ENCODE measurements at places on chromosomes 7 and 10.
A peak's percentile ranks its signal among the peaks of the same experiment; 100 is the strongest.

GRCh38 chr10:52423369-52423768, 109.3 kb downstream of the DKK1 start:
- DNase-seq, result no peak

DNA sequence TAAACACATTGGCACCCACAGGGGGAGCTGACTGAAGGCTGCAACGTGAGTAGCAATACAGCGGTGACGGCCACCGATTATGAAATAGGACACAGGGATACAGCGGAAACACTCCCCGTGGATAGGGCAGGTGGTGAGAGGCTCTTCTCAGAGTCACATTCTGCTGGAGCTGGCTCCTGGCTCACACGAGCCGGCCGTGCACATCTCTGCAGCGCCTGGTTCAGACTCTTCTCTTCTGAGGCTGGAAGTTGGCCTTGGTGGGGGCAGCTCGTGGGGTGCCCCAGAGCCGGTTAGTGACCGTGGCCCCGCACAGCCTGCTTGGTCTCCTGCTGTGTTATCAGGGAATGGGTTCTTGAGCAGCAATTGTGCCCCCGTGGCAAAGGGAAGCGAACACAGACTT, 61.3 kb upstream of the EN2 start:
- no peak for DNase-seq

GRCh38 chr10:51663086-51663485, 36.3 kb downstream of the CSTF2T start:
- DNase-seq, result no peak

GRCh38 chr10:110568055-110568735, 700 bp downstream of the SMC3 start:
- peak; percentile 41 for DNase-seq

DNA sequence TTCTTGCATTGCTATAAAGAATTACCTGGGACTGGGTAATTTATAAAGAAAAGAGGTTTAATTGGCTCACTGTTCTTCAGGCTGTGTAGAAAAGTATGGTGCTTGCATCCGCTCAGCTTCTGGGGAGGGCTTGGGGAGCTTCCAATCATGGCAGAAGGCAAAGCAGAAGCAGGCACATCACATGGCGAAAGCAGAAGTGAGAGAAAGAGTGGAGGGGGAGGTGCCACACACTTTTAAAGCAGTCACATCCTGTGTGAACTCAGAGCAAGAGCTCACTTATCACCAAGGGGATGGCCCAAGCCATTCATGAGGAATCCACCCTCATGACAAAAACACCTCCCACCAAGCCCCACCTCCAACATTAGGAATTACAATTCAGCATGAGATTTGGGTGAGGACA, 303.5 kb downstream of the OTUD1 start:
- DNase-seq, result no peak

DNA sequence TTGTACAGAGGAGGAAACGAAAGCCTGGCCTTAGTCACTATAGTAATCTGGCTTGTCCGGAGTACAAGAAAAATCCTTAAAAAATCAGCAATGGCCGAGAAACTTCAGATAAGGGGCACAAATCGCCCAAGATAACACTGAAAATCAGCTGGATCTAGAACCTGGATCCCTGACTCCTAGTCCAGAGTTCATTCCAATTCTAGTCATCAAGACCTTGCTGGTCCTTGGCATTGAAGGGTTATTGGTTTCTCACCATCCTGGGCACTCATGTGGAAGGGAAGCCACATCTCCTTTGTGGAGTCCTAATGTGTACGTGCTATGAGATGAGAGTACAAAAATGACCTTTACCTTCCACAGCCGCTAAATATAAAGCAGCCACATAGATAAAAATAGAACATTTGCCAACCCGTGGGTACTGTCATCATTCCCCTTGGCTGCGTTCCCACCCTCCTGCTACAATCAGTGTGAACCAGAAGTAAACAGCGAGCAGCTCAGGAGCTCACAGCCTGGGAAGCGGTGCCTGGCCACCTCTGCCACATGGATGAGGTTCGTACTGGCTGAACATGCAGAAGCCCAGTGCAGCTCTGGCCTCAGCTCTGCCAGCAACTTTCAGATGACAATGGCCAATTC, 116.0 kb upstream of the PDLIM1 start:
- no peak for DNase-seq

DNA sequence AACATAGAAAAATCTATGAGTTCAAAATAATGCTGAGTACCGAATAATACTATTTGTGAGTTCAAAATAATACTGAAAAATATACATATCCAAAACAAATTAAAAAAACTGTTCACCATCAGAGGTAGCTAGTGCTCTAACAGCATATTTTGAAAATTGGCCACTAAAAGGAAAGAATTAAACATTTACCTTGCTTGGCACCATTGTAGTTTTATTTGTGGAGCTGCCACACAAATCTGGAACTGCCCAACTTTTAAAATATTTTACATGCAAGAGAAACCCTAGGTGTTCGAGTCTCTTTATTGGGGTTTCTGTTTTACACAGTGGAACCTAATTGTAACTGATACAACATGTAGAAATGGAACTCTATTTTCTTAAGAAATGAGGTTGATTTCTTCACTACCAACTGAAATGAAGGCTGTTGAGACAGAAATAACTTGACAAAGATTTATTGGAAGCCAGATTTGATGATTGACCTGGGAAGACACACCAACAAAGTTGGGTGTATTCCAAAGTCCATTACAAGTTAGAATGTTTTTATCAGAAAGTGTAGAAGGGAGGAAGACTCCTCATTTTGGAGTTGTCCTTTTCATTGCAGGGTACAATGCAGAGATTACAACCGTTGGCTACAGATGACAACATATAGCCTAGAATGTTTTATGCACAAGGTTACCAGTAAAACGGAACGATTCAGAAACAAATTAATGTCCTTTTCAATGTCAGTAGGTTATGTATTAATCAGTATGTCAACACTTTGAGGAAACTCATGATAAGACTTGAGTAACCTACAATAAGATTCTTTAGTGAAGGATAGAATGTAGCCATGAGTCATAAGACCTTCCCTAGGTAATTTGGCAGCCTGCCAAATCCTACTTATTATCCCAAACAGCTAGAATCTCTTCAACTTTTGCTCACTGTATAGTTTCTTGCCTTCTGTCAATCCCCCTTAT, 73.8 kb upstream of the PAPSS2 start:
- no peak for DNase-seq

DNA sequence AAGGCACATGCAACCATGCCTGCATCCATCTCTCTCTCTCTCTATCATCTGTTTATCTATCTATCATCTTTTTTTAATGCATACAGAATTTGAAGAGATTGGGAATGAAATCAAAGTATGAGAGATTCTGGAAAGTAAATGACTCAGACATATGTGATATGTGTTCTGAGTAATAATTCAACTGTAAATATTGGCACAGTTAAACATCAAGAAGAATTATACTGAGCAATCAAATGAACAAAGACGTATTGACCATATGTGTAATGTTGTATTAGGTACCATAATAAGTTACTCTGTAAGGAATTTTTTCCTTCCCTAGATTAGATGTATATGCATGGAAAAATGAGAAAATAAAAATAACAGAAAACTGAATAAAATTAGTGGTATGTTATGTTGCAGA, 108.3 kb downstream of the SUGCT start:
- no peak for DNase-seq

All from stimulated activated CD4-positive, alpha-beta T cell treated with anti-CD3 and anti-CD28 coated beads, Interleukin-12 subunit alpha, Interleukin-12 subunit beta, amount 100 ng/mL, for 48 hours (primary cell).